ENCODE measurements at places on chromosomes 5 and 9.
A peak's percentile ranks its signal among the peaks of the same experiment; 100 is the strongest.

- no peak for DNase-seq
Observed at GRCh38 chr5:178509491-178510057, 80.6 kb downstream of the COL23A1 start.

- no peak for DNase-seq
Observed at GRCh38 chr5:66438087-66438486, 158.1 kb upstream of the MAST4 start.

GRCh38 chr5:115816226-115817081 is at the start of gene CDO1:
CDO1 (minus strand) TSS chr5:115816659; CDS start chr5:115816397, 262 bp downstream.
- DNase-seq, result peak; percentile 54

- no peak for DNase-seq
Observed at GRCh38 chr9:124611106-124611505, 103.9 kb upstream of the NR5A1 start.

DNA sequence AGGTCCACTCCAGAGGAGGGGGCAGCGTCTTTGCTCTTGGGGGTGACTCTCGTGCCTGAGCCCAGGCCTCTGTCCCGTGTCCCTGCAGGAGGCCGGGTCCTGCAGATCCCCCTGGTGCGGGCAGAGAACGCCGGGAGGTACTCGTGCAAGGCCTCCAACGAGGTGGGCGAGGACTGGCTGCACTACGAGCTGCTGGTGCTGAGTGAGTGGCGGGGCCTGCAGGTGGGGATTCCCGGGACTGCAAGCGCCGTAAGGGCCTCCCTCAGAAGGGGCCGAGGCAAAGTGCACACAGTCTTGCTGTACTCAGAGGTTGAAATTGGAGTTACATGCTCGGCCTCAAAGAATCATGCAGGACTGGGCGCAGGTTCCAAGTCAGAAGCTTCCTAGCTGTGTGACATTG is 62.7 kb upstream of the ASS1 start:
- DNase-seq, result no peak

- DNase-seq, result no peak
Observed at GRCh38 chr9:35575478-35575877, 29.6 kb upstream of the TESK1 start.
